Stimulated activated CD8-positive, alpha-beta memory T cell treated with anti-CD3 and anti-CD28 coated beads, Interleukin-4, amount 100 ng/mL, for 24 hours (primary cell): ENCODE measurements at places on chromosomes 1 and 21.

DNA sequence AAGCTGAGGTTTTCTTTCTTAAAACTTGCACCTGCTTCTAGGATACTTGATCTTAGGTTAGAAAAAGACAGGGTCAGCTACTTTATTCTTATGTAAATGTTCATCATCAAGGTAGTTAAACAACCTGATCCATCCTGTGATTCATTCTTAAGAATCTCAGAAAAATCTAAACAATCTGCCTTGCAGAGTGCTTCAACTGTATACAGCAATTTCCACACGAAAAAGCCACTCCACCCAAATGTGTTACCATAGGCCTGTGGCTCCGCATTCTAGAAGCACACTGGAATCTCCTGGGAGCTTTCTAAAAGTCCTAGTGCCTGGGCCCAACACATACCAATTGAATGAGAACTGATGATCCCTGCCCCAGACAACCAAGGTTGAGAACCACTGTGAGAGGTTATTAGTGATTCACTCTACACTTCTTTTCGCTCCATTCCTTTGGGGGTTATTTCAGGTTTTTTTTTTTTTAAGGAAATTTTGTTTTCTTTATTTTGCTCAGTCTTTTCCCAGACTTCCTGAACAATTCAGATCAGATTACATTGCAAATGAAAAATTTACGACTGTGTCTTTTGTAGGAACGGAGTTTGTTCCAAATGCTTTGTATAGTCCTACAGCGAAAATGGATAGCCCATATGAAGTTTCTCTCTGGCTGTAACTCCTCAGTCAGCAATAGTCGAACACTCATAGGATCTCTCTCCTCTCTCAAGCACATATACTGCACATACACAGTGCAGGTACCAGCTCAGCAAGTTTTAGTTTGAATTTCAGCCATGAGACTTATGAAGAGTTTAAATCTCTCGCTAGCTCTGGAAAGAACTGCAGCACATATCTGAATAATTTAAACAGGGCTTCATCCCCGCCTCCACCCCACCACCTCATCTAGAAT is 16.1 kb downstream of the SMYD2 start:
- DNase-seq = no peak

DNA sequence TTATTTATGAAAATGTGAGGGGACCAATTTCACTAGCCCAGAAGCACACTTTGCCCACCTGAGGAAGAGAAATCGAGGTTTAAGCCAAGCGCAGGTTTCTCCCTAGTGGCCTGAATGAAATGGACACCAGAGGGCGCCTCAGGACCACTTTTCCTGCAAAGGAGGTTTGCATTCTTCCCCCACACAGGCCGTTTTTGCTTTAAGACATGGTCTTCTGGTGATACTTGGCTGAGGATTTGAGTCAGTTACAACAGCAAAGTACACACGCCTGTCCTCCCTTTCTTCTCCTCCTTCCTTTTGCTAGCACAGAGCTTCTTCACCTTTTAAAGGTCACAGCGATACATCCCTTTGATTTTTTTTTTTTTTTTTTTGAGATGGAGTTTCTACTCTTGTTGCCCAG is 5.4 kb downstream of the PLA2G2E start:
- DNase-seq = peak; percentile 70

DNA sequence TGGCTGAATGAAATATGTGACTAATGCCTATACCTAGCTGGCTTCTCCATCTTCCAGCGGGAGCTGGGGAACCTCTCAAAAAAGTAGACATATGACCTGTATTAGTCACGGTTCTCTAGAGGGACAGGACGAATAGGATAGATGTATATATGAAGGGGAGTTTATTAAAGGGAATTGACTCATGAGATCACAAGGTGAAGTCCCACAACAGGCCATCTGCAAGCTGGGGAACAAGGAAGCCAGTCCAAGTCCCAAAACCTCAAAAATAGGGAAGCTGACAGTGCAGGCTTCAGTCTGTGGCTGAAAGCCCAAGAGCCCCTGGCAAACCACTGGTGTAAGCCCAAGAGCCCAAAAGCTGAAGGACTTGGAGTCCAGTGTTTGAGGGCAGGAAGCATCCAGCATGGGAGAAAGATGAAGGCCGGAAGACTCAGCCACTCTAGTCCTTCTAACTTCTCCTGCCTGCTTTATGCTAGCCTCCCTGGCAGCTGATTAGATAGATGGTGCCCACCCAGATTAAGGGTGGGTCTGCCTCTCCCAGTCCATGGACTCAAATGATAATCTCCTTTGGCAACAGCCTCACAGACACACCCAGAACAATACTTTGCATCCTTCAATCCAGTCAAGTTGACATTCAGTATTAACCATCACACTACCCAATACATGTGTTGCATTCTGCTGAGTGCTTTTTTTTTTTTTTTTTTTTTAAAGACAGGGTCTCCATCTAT is 19.6 kb downstream of the OLIG1 start:
- no peak for DNase-seq

DNA sequence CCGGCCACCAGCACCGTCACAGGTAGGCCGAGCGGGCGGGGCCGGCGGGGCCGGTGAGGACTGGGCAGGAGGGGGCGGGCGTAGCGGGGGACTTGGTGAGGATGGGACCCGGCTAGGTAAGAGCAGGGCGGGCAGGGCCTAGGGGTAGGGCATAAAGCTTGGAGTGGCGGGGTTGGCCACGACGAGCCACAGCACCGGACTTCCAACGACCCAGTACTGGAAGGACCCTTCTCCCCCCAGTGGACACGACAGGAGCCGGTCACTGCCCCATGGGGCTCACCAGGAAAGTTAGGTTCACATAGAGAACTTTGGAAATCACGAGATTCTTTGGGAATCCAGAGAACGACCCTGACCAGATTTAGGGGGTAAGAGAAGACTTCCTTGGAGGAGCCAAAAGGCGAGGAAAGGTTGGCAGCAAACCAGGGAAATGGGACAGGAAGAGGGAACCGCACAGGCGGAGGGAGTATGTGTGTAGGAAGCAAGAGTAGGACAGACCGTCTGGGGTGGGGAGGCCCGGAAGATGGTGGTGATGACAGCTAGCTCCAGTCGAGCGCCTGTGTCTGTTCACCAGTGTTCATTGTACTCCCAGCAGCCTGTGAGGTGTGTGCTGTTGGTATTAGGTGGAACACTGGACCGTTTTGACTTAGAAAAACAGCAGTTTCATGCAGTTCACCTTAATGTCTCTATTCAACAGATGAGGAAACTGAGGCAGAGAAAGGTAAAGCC is 20.4 kb downstream of the ZNF362 start:
- no peak for DNase-seq

- no peak for DNase-seq
Measured at GRCh38 chr21:27406300-27407009, 439.6 kb upstream of the ADAMTS5 start.

GRCh38 chr1:214454569-214455396 is 96.6 kb downstream of the PTPN14 start:
- no peak for DNase-seq

- no peak for DNase-seq
Measured at GRCh38 chr1:46820076-46820475, 21.2 kb downstream of the CYP4B1 start.
